Activated CD8-positive, alpha-beta memory T cell treated with anti-CD3 and anti-CD28 coated beads for 1 hour (primary cell): ENCODE measurements at places on chromosomes 7 and 10.

DNA sequence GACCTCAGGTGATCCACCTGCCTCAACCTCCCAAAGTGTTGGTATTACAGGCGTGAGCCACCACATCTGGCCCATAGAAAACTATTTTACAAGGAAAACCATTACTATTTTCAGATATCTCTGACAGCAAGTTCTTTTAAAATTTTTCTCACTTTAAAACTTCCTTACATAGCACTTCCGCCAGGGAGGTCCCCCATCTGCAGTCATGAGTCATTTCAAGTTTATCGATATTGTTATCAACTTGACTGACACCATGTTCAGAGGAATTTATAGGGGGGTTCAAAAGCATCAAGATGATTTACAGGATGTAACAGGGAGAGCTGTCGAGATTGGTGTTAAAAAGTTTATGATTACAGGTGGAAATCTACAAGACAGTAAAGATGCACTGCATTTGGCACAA is 88.8 kb downstream of the NRBF2 start:
- DNase-seq, result no peak

GRCh38 chr7:43314379-43315158 is 202.1 kb downstream of the HECW1 start:
- no peak for DNase-seq

DNA sequence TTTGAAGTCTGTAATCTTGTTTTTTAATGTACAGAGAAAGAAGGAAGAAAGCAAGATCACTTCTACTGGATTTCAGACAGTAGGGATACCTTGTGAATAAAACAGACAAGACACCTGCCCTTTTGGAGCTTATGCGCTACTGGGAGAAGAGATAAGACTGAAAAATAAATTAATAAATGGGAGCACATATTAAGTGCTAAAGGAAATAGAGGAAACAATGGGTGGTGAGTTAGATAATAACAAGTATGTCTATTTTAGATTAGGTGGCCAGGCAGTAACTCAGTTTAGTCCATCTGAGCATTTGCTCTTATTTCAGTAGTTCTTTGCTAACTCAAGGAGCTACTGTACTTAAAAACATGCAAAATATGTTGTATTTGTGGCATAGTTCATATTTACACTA is 15.9 kb downstream of the MIOS start:
- DNase-seq, result no peak

- no peak for DNase-seq
These were observed 106.7 kb downstream of the LHPP start for GRCh38 chr10:124568339-124568738.

- DNase-seq, result no peak
These were observed 800.2 kb upstream of the MBL2 start for GRCh38 chr10:53572799-53573198.

- no peak for DNase-seq
These were observed 26.7 kb downstream of the WAC start for GRCh38 chr10:28559618-28560017.

DNA sequence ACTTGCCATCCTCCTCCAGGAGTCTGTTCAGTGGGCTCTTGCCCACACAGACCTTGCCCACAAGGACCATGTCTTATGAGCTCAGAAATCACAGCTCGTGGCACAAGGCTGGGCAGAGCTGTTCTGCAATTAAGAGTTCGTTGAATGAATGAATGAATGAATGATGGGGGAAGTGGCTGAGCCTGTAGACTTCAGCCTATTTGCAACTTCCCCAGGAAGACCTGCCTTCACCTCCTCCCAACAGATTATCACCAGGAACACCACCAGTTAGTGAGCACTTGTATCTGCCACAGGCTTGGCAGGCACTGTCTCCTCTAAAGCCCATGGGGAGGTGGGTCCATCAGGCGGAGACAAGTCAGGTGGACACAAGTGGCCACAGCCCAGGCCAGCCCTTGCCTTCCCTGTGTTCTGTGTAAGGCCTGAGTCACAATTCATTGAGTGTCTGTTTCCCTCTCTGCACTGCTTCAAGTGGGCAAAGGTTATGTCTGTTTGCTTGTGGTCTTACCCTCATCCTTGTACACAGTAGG is 1.8 kb upstream of the FGF8 start:
- DNase-seq, result no peak

- no peak for DNase-seq
These were observed 6.0 kb downstream of the LRRC17 start for GRCh38 chr7:102918845-102919244.

- DNase-seq, result no peak
These were observed 44.4 kb downstream of the TACC2 start for GRCh38 chr10:122033224-122033926.

DNA sequence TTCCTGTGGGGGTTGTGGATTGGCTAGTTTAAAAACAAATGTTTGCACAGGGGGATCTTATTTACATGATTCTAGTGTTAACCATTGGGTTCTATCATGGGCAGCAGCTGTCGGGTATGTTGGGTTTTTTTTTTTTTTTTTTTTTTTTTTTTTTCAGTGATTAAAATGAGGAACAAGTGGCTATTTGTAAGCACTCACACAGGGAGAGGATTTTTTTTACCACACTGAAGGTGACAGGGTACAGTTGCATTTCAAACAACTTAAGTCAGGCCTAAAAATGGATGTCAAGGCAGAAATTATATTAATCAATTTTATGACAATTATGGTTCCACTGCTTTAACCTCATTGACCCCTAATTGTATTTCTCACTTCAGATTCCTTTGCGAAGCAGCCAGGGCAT is 92.8 kb downstream of the CD36 start:
- DNase-seq, result no peak

GRCh38 chr10:86123715-86124114 is 242.9 kb downstream of the GRID1 start:
- no peak for DNase-seq

GRCh38 chr7:87416682-87417587 is 58.5 kb downstream of the ABCB4 start:
- peak; percentile 42 for DNase-seq

GRCh38 chr7:20030915-20031362 is 186.2 kb downstream of the MACC1 start:
- no peak for DNase-seq

GRCh38 chr10:20354166-20354565 is 537.9 kb downstream of the PLXDC2 start:
- no peak for DNase-seq

DNA sequence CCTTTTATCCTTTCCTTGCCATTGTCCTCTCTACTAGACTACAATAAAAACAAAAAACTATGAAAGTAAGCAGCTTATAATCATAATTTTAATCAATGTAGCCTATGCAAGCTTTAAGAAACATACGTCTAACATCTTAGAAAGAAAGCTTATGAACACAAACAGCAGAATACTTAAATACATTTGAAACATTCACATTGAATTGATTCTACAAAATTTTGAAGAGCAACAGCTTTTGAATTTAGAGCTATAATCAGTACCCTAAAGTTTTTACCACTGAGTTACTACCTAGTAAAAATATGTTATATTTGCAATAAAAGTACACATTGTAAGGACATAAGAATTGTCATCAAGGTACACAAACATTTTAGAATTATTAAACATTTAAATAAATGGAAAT is 7.2 kb downstream of the MEOX2 start:
- no peak for DNase-seq

- no peak for DNase-seq
These were observed 114.4 kb downstream of the COL13A1 start for GRCh38 chr10:69916118-69916517.

- DNase-seq, result no peak
These were observed 1.3 kb upstream of the SPOCK2 start for GRCh38 chr10:72089618-72090017.

GRCh38 chr10:104921763-104922162 is 280.7 kb downstream of the SORCS3 start:
- DNase-seq, result no peak

- no peak for DNase-seq
These were observed 742.3 kb downstream of the TNS3 start for GRCh38 chr7:46839651-46840050.

DNA sequence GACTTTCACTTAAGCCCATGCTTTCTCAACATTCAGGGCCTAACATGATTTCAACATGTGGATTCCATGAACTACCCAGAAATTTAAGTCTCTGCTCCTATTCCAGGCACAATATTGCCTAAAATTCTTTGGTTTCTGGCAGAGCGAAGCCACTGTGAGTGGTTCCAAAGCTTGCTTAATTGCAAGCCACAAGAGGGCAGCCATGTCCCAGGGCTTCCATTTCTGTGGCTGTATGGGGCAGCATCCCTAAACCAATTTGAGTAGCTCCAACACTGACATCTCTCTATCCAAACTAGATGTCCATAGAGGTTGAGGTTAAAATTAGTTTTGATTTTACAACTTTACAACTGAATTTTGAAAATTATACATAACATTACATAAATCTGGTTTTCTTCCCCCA is 56.3 kb upstream of the MDFIC start:
- peak; percentile 32 for DNase-seq

GRCh38 chr7:38142736-38143135 is 35.3 kb upstream of the STARD3NL start:
- no peak for DNase-seq

DNA sequence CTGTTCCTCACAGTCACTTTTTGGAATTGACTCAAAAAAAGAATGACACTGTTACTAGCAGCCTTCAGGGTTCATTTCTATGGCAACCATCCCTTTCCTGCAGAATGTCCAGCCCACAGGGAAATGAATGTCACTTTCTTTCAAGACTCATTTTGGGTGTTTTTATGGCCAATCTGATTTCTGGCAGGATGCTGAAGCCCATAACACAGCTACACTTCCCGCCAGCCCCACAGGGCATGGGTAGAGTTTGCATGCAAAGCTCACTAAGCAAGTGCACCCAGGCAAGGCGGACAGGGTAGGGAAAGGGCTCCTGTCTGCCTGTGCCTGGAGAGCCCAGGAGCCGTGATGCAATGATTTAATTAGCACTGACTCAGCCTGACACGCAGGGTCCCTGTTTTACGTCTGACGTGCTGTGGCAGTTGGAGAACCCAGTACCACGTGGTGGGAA is 26.1 kb upstream of the GPAM start:
- no peak for DNase-seq

DNA sequence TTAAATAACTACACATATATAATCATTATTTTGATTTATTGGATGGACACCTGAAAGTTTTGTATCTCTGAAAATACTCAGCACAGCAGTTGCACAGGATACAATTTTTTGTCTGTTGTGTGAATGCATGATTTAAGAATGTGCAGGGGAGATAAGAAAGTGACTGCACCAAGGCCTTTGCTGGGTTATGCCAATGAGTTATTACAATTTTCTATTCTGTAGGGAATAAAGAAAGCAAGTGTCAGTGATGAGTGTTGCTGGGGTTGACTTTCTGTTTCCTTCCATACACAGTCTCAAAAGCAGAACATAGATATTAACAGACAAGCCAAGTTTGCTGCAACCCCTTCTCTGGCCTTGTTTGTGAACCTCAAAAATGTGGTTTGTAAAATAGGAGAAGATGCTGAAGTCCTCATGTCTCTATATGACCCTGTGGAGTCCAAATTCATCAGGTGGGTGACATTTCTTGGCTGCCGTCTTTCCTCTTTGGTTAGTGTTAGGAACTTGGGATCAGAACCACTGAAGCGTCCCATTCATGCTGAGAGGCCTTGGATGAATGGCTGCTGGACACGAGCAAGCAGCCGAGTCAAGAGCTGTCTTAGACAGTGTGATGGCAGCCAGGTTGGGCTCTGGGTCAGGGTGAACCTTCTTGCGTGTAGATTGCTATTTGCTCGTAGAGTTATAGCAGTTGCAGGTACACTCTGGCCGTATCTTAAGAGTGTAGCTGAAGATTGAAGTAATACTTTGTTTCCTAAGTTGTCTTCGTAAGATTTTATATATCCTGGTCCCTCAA is 92.8 kb downstream of the DOCK1 start:
- DNase-seq, result no peak

GRCh38 chr7:72077786-72078185 is 334.4 kb downstream of the CALN1 start:
- no peak for DNase-seq

DNA sequence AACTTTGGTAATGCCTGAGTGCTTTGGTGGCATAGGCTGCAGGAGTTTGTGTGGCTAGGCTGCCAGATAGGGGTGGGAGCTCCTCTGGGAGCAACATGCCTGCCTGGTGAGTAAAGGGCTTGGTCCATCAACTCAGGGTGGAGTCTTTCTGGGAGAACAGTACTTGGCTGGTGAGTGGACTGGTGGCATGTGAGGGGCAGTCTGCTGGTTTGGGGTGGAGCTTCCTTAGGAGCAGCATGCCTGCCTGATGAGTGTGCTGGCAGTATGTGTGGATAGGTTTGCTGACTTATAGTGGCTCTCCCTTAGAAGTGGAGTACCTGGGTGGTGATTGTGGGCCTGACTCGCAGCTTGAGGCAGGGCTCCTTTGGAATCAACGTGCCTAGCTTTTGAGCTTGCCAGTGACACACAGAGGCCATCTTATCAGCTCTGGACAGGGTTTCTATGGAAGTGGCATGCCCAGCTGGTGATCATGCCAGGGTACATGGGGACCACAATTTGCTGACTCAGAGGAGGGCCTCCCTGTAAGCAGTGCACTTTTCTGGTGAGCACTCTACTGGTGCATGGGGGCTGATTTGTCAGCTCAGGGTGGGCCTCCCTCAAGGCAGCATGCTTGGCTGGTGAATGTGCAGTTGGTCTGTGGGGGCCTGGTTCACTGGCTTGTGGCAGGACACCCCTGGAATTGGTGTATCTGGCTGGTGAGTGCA is 35.0 kb upstream of the SRI start:
- no peak for DNase-seq
